ENCODE measurements at places on chromosomes 5 and 9.

DNA sequence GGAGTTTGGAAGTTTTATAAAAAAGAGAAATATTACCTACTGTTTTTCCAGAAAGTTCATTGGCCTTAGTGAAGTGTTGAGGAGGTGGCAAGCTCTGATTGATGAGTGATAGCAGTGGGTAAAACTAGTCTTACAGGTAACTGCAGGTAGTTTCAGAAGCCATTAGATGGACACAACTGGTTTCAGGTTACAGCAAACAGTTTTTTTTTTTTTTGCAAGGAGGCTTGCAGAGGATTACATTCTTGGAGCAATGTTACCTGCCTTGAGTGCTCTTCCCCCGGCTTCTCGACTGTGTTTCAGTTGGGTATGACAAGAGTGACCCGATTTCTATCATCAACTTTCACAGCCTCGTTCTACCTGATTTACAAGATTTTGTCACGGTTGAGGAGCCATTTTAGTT lies 333.4 kb downstream of the YTHDC2 start:
- no peak for DNase-seq

GRCh38 chr9:2676466-2676865 lies 40.8 kb upstream of the KCNV2 start:
- DNase-seq, result peak; percentile 21

- DNase-seq, result no peak
Measured at GRCh38 chr5:68086857-68087256, 128.7 kb upstream of the PIK3R1 start.

- DNase-seq, result no peak
Measured at GRCh38 chr9:127093319-127094020, 29.0 kb downstream of the ANGPTL2 start.

GRCh38 chr9:132283165-132283564 lies 71.6 kb downstream of the SETX start:
- no peak for DNase-seq

DNA sequence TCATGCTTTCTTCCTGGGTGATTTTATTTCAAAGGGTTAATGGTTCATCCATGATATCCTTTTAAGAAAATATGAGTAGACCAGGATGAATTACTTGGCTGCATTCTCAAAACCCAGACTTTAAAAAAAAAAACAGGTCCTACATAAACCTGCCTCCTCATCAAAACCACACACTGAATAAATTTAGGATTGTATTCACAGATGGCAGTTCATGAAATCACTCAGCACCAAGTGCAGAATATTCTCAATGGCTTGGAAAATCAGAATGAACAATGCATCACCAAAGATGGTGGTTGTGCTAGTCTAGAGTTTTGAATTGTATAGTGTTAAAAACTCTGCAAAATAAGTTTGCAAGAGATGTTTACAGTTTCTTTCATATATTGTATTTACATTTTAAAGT lies 145.4 kb upstream of the GRAMD2B start:
- no peak for DNase-seq

GRCh38 chr5:128426090-128426534 lies 111.9 kb downstream of the FBN2 start:
- no peak for DNase-seq

GRCh38 chr5:53779541-53779981 lies 219.1 kb downstream of the NDUFS4 start:
- no peak for DNase-seq

GRCh38 chr5:72920690-72921502 lies 34.9 kb upstream of the FCHO2 start:
- peak; percentile 20 for DNase-seq

DNA sequence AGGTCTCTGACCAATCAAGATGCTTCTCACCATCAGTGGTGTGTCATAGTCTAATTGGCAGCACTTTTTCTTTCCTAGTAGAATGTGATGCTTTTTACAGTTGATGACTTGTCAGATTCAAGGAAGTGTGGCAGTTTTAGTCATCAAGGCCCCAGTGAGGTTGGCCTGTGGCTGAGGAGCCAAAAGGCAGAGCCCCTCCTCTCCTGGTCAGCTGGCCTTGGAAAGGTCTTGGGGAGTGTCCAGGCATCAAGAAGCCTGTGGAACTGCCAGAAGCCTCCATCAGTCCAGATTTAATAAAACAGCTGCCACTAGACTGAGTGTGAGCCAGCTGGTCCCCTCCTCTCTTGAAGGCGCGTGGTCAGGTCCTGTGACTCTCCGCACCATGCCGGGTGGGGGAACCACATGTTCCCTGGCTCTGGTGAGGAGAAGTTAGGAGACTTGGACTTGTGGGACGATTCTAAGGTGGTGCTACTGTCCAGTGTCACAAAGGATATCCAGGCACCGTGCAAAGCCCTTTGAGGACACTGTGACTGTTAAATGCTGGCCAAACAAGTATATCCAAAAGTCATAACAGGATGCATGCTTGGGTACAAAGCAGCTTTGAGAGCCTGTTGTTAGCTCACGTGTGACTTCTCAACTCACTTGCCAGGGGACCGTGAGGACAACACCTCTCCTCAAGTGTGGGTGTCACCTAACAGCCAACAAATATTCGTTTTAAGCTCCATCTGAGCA lies 6.1 kb upstream of the ANGPTL2 start:
- no peak for DNase-seq

DNA sequence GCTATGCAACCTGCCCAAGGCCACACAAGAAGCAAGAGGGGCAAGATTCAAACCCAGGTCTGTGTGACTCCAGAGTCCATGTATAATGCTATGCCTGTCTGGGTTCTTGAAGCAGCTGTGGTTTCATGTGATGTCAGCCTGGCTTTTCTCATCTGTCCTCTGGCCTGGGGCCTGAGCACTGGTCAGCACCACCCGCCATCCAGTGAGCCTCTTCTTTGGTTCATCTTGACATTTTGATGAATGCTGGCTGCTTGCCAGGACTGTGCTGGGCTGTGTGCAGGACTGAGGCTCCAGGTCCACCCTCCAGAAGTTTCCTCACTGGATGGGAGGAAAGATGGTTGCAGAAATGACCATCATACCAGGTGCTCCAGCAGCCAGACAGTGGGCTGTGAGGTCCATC lies 61.5 kb downstream of the TSTD2 start:
- DNase-seq, result no peak

- no peak for DNase-seq
Measured at GRCh38 chr5:66252849-66253248, 108.7 kb downstream of the SREK1 start.

- peak; percentile 94 for DNase-seq
Measured at GRCh38 chr5:127030259-127031146, at the start of gene MARCHF3. Gene MARCHF3 (minus strand): TSS chr5:127030558. CDS start chr5:126918171, 112,387 bp downstream.

DNA sequence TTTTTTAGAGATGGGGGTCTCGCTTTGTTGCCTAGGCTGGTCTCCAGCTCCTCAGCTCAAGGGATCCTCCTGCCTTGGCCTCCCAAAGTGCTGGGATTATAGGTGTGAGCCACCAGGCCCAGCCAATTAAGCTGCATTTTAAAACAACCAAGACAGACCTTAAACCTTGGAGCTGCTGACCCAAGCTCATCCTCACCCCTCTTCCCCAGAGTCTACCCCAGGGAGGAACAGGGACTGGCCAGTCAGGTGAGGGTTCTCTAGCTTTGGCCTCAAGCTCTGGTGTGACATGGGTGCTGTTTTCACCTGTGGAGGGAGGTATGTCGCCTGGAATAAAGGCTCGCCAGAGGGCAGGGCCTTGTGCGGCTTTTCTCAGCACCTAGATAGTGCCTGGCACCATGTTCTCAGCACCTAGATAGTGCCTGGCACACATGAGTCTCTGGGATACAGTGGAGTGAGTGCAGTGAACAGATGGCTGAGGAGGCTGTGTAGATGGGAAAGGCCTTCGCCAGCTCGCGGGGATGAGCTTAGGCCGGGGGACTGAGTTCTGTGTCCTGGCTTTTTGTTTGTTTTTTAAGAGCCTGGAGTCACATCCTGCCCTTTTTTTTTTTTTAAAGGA lies 7.4 kb downstream of the CDK9 start:
- no peak for DNase-seq

DNA sequence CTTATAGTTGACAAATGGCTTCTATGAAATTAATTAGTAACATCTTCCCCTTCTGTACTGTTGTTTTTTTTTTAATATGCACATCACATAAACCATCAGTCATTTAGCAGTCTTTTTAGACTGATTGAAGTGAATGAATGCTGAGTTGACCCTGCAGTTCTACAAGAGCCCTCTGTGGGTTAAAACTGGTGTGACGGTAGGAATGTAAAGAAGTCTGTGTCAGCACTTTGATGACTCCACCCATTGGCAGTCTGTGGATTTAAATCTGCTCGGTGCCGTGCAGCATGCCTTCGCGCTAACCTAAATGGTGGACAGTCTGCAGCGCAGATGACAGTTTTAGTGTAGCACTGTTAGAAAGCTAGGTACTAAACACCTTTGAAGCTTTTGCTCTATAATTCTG lies 3.1 kb downstream of the GTF3C4 start:
- DNase-seq, result no peak

- DNase-seq, result no peak
Measured at GRCh38 chr5:57817924-57818323, 335.3 kb upstream of the ACTBL2 start.

DNA sequence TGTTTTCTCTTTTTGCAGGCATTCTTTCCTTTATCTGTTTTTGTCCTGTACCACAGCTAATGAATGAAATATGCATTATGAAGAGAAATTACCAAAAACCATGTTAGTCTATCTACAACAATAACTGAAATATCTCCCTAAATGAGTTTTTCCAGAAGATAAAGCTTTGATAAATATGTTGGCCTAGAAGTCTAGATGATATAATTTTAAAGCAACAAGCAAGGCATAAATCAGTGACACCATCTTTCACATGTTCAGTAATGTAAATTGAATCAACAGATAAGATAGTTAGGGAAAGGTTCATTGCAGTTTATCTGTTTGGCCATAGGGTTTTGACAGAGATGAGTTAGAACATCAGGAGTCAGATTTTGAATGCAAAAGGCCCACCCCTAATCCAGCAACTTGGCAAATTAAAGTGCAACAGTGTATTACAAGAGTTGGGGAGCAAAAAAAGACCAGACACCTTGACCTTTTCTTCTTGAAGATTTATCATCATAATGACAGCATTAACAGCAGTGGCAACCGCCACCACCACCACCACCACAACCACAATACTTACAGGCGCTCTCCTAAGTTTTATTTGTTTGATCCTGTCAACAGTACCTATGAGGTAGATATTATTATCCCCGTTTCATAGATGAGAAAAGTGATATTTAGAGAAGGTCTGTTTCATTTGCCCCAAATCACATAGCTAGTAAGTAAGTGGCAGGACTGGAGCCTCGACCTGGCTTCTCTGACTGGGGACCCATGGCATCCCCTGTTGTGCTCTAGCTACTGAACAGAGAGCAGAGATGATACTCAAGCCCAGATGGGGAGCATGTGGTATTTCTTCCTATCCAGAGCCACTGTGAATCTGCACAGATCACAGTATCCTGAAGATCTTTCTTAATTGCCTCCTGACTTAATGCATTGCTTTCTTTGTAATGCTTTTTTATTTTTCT lies 122.8 kb upstream of the DHFR start:
- no peak for DNase-seq

DNA sequence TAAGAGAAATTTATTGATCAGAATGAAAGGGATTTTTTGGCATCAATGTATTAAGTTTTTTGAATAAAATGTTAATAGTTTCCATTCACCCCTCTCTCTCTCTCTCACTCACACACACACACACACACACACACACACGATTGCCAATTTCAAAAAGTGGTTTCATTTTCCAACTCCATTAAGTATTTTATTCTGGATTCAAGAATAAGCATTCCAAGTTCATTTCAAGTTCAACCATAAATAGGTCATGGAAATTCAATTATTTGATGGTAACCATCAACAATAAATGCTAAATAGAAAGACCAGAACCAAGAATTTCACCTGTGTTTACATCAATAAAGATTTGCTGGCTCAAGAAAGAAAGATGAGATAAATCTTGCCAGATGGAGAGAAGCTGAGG lies 171.6 kb downstream of the ADAMTS12 start:
- no peak for DNase-seq

- no peak for DNase-seq
Measured at GRCh38 chr5:95810305-95811125, 12.0 kb downstream of the GLRX start.

GRCh38 chr9:126667190-126668055 lies 53.7 kb downstream of the LMX1B start:
- peak; percentile 75 for DNase-seq

DNA sequence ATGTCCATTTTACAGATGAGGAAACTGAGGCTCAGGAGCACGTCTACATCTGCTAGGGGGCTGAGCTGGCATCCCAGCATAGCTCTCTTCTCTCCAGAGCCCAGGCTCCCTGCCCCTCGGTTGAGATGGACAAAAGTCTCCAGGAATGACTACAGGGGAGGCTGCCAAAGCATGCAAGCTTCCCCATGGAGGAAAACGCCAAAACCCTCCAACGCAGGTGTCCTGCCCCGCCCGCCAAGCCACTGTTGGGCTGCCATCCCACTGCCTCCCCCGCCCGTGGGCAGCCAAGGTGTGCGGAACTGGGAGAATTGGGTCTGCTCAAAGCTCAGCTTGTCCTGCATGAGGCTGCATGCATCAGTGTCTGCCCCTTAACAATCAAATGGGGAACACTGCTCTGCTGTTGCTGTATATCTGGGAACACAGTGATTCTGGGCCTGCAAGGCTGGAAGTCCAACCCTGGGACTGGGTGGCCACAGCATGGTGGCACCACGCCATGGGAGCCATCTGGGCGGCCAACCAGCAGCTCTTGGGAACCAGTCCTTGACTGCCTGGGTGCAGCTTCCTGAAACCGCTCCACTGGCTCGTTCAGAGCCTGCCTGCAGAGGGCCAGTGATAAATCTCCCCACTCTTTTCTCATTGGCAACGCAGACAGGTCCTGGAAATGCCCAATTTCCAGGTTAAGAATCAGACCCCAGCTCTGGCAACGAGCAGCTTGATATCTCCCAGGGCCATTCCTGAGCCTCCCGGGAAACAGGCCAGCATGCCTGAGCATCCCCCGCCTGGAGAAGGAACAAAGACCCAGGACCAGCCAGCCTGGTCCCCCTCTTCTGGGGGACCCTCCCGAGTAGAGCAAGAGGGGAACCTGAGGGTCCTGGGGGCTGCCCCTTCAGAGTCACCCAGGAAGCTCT lies 3.5 kb downstream of the RALGDS start:
- no peak for DNase-seq

DNA sequence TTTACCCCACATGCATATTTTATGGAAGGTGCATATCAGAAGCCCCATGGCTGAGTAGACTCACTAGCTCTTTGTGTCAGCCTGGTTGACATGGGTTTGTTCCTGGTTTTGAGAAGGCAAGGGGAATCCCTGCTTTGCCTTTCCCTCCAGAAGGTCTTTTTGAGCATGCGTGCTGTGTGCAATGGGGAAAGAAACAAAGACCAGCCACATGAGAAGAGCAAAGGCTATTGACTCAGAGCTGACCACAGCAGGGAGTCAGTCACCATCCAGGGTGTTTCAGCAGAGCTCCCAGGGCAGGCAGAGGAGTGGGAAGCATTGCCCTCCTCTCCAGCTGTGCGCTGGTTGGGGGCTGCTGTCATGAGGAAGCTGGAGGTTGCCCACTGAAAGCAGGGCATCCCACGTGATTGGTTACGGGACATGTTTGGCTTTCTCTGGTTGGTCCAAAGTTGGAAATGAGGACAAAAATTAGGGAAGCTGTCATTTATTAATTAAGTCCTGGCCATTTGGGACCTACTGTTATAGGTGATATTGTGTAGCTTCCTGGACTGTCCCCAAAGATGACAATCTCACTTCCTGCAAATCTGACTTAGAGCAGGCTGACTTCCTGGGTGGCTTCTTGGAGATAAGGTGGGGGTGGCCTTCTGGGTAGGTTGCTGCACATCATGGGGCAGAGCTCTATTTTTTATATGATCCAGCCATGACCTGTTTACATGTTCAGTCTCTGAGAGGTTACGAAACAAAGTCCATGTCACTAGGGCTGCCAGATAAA lies 48.9 kb upstream of the TDRD7 start:
- peak; percentile 58 for DNase-seq

Measured in NCI-H345 (cell line).